Endothelial cell of umbilical vein (primary cell): ENCODE measurements at places on chromosomes 7 and 10. TPM values are rescaled to one million over a fixed set of nuclear protein-coding genes. Genes with fewer than 3 reads are reported as not detected.

- DNase-seq: no peak
These were observed 103.0 kb upstream of the SEMA3A start for GRCh38 chr7:84297616-84298015.

- no peak for DNase-seq
These were observed 98.5 kb upstream of the INSIG1 start for GRCh38 chr7:155198901-155199845.

- DNase-seq: no peak
These were observed 66.1 kb upstream of the RNF148 start for GRCh38 chr7:122768827-122769226.

DNA sequence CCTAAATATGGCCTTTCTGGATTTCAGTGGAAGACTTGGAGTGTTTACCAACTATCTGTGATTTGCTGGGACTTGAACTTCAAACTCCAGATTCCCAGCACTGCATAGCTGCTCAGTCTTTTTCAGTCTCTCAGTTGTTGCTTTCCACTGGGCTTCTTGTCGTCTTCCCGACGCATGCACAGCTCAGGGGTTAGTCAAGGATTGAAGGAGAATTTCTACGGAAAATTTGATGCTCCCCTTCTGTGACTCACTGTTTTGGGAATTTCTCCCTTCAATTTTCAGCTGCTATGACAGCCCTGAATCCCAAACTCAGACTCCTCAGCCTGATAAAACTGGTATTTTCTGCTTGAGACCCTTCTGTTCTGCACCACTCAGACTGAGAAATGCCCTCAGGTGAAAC, 91.7 kb downstream of the CYP26A1 start:
- no peak for DNase-seq

ANTXRL gene
- not detected in 2 replicates for total RNA-seq

POLR2J2 gene
- 19.2 and 21.3 TPM in 2 replicates for total RNA-seq
